ENCODE measurements at places on chromosomes 13 and 19.

DNA sequence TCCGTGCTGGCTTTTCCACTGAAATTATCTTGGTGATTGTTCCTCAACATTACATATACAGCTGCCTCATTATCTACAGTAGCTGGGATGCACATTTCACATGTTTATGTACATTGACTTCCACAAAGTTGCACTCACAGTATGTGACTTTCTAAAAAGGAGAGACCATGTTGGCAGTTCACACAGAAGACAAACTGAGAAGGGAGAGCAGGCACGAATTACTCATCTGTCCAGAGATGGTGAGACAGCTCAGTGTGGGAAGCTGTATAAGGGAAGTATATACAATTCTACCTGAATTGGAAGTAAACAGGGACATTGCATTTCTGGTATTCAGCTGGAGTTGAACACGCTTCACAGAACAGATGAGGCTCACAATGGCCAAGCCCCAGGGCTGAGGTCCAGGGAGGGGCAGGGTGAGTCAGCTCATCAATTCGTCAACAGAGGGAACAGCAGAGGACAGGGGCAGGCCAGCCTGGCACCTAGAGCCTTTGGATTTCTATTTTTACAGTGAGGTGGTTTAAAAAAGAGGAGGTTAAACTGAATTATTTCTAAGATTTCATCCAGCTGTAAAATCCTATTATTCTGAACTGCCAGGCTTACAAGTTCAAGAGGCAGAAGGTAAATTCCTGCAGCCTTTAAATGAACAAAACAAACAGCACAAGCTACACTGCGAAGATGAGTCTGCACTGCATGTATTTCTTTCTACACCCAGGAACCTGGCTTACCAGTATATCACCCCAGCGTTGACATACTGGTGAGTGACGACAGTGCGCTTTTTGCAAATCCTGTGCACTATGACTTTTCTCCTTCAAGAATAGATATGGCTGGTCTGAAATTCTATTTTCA, 9.8 kb downstream of the PARP4 start:
- no peak for ATAC-seq

- no peak for ATAC-seq
Measured at GRCh38 chr13:52012512-52012836, 276 bp downstream of the ALG11 start.

GRCh38 chr19:42150911-42151361, 18.7 kb upstream of the POU2F2 start:
- no peak for ATAC-seq

- ATAC-seq: no peak
Measured at GRCh38 chr19:3725121-3725520, 16.9 kb downstream of the TJP3 start.

GRCh38 chr19:29630655-29631054, 24.6 kb downstream of the POP4 start:
- ATAC-seq: no peak

GRCh38 chr13:109697936-109698335, 88.4 kb downstream of the IRS2 start:
- no peak for ATAC-seq

- no peak for ATAC-seq
Measured at GRCh38 chr13:87674247-87674738, 3.1 kb downstream of the SLITRK5 start.

- no peak for ATAC-seq
Measured at GRCh38 chr13:100363285-100363711, 225.3 kb downstream of the GGACT start.

DNA sequence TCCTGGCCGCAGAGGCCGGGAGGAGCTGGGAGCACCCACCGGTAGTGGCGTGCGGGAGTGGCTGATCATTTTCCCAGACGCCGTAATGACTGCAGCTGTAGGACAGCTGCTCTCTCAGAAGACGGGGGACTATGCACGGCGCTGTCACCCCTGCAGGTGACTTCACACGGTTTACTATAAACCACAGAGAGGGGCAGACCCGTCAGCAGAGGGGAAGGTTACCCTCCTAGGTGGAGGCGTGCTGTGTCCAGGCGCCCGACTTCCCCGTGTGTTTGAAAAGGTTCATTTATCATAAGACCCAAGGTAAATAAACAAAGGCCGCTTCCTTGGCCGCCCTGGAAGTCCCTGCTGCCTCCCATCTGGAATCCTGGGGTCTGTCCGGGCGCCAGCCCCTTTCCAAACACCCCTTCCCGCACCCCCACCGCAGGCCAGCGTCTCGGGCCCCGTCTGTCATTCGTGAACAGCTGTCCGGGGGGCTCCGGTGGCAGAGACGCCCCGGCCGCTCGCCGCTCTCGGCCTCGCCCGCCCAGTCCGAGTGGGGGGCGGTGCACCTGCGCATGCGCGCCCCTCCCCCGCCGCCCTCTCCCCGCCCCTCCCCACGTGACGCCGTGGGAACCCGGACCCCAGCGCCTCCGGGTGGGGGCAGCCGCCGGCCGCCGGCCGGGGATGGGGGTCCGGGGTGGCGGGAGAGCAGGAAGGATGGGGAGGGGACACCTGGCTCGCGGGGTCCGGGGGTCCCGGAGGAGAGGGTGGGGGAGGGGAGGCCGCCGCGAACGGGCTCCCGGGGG, 915 bp downstream of the SHC2 start:
- ATAC-seq: no peak

DNA sequence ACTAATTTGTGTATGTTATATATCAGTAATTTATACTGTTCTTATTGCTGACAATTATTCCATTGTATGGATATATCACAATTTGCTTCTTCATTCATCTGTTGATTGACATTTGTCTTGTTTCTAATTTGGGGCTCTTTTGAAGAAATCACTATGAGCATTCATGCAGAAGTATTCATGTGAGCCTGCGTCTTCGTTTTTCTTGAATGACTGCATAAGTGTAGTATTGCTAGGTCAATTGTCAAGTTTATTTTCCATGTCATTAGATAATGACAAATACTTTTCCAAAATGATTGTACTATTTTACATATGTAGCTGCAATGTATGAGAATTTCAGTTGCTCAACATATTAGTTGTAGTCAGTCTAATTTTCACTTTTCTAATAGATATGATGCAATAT, 1796.9 kb downstream of the SLITRK5 start:
- ATAC-seq: no peak

DNA sequence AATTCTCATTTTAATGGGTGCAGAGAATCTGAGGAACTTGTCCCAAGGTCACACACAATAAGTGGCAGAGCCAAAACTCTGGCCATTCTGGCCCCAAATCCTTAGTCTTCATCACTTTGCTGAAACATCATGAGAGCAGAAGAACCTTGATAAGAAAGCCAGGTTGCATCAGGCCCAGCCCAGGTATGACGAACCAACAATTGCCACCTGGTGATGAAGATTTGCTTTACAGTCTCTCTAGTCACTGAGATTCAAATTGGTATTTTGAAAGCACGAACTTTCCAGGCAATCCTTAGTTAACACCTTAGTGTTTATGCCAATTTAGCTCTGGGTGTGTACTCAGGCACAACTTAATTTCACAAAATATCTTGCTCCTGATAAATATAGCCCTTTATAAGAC, 502.7 kb upstream of the HTR2A start:
- ATAC-seq: no peak

GRCh38 chr13:112443191-112443994, 67.2 kb downstream of the SPACA7 start:
- ATAC-seq: no peak

GRCh38 chr13:96002322-96003131, 50.7 kb downstream of the UGGT2 start:
- ATAC-seq: no peak

GRCh38 chr19:14473073-14473977, 1.8 kb downstream of the PTGER1 start:
- ATAC-seq: no peak

DNA sequence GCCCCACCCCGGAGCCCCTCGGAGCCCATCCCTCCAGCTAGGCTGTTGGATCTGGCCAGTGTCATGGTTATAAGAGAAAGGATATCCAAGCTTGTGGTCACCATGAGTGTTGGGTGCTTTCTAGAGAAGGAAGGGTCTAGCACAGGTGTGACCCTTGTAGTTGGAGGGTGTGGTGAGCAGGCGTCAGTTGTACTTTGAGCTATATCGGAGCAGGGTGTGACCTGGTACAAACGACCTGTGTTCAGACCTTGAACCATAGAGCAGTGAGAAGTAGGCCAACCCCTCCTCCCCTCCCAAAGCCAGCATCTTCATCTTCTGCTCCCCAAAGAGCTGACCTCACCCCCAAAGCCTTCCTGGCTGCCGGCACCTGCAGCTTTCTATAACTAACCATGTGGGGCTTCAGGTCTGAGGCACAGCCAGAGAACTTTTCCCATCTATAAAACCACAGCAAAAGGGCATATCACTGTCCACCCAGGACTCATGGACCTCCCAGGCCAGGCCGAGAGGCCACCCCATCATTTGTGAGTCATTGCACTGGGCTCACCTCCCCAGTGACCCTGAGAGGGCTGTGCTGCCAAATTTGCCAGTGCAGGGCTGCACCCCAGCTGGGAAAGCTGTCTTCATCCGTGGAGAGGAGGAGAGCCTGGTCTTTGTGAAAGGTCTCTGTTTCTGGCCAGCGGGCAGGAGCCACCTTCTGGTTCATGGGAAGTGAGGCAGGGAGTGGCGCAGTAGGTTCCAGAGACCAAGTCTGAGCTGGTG, 14.2 kb downstream of the RAB8A start:
- ATAC-seq: no peak

DNA sequence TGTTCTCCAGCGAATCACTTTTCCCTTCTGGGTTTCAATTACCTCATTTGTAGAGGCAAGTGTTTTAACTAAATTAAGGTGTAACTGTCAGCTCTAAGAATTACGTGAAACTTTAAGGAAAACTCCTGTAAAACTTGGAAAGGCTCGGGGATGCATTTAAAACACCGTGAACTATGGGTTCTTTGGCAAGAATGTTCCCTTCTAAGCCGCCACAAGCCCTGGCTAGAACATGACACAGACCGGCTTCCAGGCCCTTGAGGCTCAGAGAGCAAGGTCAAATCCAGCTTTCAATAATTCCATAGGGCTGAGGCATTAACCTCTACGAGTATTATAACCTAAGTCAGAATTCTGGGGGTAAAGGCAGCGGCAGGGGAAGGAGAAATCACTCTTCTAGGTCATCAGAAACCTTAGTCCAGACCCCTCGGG, 685 bp downstream of the VWA8 start:
- peak; percentile 3 for ATAC-seq

DNA sequence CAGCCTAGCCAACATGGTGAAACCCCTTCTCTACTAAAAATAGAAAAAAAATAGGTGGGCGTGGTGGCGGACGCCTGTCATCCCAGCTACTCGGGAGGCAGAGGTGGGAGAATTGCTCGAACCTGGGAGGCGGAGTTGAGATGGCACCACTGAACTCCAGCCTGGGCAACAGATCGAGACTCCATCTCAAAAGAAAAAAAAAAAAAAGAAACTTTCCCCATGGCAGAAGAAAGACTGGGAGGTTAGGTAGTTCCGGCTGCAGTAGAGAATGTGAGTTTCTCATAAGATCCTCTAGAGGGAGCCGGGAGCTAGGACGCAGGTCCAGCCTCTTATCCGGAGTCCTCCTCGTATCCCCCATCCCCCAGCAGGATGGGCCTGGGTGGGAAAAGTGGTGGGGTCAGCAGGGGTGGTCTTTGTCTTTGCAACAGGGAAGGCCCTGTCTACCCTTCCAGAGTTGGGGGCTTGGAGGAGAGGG, 13.2 kb upstream of the CREB3L3 start:
- peak; percentile 84 for ATAC-seq

GRCh38 chr13:35856084-35856483, 275.1 kb downstream of the DCLK1 start:
- no peak for ATAC-seq

GRCh38 chr13:47066226-47066625, 169.4 kb upstream of the HTR2A start:
- no peak for ATAC-seq

DNA sequence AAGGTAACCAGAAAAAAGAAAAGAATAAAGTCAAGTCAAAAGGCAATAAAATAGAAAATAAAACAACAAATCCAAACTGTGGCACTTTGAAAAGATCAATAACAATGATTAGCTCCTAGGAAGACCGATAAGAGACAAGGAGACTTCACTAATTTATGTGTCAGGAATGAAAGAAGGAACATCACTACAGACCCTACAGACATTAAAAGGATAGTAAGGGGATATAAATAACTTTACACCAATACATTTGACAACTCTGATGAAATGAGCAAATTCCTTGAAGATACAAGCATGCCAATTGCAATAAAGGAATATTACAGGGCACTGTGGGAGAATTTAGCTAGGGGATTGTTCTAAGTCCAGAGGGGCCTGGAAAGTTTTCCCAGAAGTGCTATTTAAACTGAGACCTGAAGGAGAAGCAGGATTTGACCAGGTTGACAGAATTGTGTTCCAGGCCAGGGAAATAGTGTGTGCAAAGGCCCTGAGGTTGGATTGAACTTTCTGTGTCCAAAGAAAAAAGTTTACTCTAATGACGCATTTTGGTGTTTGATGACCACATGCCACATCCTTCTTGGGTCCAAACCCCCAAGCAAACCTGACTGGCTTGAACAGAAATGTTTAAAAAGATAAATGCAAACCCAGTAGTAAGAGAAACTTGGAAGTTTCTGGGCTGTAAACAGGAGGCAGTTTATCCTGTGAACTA, 1.6 kb upstream of the C19orf38 start:
- ATAC-seq: no peak

- no peak for ATAC-seq
Measured at GRCh38 chr19:49328741-49329140, 3.8 kb upstream of the SLC6A16 start.

DNA sequence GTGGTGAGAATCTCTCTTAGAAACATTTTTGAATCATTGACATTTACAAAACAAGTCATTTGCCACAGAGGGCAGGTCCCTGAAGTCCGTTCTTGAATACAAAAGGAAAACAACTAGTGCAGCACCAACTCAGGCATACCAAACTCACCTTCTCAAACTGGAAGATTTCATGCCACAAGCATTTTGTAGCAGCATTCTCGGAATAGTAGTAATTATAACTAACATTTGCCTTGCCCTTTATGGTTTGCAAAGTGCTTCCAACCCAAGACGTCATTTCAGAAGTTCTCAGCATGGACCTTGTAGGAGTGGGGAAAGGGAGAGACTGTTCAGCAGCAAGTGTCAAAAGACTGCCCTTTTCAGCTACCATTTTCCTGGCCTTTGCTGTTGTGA, 344.6 kb downstream of the RFC3 start:
- ATAC-seq: no peak

DNA sequence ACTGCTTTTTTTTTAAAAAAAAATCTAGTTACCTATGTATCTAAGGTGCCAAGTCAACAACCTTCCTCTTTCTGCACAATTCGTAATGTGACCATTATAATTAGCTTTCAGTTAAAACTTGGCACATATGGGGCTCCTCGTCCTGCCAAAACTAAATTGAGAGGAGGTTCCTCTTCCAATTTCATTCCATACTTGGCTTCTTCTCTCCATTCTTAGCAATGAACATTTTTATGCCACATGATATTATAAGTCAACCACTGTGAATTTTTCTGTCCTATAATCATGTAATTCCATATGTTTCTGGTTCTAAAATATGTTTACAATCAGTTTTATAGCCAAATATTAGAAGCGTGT, 177.0 kb downstream of the DCLK1 start:
- no peak for ATAC-seq

DNA sequence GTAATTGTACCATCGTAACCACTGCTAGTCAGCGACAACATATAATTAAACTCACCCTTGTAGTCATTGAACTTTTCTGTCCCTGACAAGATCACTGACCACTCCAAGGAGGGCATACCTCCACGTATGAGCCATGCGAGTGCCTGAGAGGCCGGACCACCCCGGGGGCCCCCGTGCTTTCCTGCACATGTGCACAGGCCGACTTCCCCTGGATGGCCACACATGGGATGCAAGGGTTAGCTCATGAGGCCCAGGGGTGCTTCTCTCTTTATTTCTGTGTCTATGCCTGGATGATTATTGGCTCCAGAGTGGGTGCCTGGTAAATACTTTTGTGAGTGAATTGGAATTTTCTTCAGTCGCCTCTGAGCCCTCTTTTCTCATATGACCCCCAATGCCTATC, 82.8 kb upstream of the ZNF536 start:
- ATAC-seq: no peak
